Testis (tissue), 5 donors: ENCODE measurements at places on chromosomes 13 and 19.

DNA sequence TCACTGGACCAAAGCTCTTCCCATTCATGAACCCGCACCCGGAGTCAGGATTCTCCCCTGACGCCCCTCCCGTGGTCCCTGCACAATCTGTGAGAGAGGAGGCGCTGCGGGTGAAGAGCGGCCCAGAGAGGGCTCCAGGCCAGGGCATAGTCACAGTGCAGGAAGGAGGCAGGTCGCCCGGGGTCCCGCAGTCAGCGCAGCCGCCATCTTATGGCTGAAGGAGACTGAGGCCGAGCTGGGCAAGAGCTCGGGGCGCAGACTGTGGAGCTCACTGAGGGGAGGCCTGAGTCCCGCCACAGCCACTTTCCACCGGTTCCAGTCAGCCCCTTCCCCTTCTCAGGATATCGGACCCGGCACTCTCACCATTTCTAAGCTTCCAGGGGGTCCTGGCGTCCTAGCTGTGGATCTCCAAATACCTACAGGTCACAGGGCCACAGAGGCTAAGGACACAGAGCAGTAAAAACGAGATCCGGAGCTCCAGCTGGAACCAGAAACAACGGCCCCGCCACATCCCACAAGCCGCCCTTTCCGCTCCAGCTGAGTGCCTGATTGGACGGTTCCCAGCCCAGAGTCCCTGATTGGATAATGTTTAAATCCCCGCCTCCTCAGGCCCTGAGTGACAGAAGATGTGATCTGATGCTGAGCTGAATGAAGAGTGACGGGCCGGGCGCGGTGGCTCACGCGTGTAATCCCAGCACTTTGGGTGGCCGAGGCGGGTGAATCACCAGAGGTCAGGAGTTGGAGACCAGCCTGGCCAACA lies at the start of gene ZNF99:
Gene ZNF99, minus strand, starts transcription at position 501 of the 760 bp plus-strand sequence. Its CDS starts 135 bp downstream, at position 366.
- DNase-seq, result peak; percentile 88

- DNase-seq, result no peak
These were observed 29.4 kb downstream of the MARK4 start for GRCh38 chr19:45280471-45280961.

DNA sequence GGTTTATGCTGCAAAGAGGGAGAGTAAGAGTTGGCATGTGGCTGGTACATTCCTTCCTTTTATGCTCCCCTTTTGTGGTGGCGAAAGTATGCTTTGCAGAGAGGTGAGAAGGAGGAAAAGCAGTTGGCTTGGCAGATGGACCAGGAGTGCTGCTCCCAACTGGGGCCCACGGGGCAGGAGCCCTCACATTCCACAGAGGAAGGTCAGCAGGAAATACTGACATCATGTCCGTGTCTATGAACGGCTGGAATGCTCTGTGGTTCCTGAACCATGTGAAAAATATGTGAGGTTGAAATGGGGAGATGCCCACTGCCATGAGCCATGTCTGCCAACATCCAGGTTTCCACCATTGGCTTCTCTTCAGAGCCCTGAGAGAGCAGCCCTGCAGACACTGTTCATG lies 33.3 kb upstream of the GAS6 start:
- DNase-seq, result no peak

GRCh38 chr19:49188626-49189200 lies 31.1 kb downstream of the TRPM4 start:
- no peak for DNase-seq

DNA sequence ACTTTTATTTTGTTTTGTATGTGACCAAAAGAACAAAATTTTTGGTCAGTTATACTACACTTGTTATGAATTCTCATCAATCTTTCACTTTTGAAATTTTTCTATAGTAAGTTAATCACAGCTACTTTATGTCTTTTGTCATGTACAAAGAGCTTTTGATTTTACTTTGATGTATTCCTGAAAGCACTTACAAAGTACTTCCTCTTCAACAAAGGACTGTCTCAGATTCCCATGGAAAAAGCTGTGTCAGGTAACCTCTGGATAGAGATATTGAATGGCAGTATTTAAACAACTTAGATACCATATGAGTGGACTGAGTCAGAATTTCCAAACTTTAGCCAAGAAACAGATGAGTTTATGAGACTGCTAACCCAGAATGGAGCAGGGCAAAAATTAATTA lies 689.3 kb upstream of the ATXN8OS start:
- DNase-seq, result no peak

- DNase-seq, result no peak
These were observed 34.9 kb downstream of the AP1M1 start for GRCh38 chr19:16232568-16232967.

DNA sequence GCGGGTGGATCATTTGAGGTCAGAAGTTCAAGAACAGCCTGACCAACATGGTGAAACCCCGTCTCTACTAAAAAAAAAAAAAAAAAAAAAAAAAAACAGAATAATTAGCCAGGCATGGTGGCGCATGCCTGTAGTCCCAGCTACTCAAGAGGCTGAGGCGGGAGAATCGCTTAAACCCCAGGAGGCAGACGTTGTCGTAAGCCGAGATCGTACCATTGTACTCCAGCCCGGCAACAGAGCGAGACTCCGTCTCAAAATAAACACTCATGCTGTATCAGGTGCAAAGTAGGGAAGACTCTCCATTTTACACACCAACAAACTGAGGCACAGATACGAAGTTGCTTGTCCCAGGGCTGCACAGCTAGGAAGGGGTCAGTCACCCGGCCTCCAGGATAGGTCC lies 15.6 kb downstream of the TLE6 start:
- DNase-seq, result no peak

GRCh38 chr13:75761369-75761768 lies 125.2 kb downstream of the LMO7 start:
- DNase-seq, result no peak

GRCh38 chr13:46667687-46668281 lies 114.8 kb downstream of the LRCH1 start:
- DNase-seq, result no peak

DNA sequence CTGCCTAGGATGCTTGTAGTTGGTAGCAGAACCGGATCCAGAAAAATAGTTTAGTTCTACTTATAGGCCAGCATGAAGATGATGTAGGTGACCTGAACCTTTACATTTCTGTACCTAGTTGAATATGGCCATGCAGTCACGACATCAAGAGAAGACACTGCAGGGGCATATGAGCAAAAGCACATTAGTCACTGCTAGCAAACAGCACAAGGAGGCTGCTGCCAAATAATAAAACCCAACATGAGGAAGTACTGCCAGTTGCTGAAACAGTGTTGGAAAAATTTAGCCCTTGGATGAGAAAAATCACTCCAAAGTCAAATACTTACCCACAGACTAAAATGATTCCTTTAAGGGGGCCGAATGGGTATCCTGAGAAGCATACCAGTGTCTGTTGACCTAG lies 20.8 kb downstream of the ERICH6B start:
- DNase-seq, result no peak

GRCh38 chr13:50127726-50128291 lies 112.6 kb downstream of the KCNRG start:
- DNase-seq, result no peak

GRCh38 chr13:80038371-80038770 lies 302.6 kb downstream of the SPRY2 start:
- no peak for DNase-seq

DNA sequence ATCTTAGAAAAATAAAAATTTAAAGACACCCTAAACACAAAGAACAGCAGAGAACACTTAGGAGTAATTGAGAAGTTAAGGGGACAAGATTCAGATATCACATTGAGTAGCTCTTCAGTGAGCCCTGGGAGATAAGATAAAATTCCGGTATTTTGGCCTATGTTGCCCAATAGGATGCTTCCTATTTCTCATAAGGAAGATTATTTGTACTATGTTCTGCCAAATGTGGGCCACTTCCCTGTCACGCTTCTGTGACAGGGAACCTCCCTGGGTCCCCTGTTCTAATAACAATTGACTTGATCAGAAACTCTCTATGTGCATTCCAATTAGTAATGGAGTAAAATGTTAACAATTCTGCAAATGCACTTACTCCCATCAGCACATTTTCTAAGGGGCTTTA lies 310.7 kb downstream of the MYO16 start:
- DNase-seq, result no peak

- no peak for DNase-seq
These were observed 545 bp downstream of the LIPE start for GRCh38 chr19:42426643-42427042.

GRCh38 chr13:39957868-39958677 lies 302.6 kb downstream of the COG6 start:
- no peak for DNase-seq

DNA sequence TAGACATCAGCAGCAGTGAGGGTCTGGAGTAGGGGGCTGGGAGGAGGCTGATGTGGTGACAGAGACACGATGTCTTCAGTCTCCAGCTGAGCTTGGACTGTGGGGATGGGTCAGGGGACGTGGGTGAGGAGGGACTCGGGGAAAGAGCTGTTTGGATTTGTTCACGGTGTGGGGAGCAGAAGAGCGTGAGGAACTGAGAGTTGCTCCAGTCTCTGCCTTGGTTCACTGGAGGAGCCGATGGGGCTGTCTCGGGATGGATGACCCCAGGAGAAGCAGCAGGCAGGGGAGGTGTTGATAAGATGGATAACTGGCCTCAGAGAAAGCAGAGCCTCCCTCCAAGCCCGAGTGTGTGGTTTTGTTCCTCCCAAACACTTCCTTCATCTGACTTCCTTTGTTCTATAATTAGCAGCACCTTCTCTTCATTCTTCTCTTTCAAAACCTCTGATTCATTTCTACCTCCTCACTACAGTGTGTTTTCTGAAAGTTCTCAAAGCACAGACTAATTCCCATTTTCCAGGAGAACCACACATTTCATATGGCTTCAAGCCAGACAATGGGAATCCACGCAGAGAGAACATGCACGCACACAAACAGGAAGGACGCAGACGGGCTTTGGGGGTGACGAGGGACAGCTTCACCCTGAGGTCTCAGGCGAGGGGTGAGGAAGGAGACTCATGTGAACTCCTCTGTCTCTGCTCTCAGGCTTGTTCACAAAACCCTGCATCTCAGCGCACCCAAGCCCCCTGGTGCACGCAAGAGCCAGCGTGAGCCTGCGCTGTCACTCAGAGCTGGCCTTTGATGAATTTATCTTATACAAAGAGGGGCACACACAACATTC lies 18.6 kb downstream of the LAIR2 start:
- DNase-seq, result no peak

- DNase-seq, result peak; percentile 73
These were observed 2.9 kb upstream of the HOOK2 start for GRCh38 chr19:12778017-12778904.

DNA sequence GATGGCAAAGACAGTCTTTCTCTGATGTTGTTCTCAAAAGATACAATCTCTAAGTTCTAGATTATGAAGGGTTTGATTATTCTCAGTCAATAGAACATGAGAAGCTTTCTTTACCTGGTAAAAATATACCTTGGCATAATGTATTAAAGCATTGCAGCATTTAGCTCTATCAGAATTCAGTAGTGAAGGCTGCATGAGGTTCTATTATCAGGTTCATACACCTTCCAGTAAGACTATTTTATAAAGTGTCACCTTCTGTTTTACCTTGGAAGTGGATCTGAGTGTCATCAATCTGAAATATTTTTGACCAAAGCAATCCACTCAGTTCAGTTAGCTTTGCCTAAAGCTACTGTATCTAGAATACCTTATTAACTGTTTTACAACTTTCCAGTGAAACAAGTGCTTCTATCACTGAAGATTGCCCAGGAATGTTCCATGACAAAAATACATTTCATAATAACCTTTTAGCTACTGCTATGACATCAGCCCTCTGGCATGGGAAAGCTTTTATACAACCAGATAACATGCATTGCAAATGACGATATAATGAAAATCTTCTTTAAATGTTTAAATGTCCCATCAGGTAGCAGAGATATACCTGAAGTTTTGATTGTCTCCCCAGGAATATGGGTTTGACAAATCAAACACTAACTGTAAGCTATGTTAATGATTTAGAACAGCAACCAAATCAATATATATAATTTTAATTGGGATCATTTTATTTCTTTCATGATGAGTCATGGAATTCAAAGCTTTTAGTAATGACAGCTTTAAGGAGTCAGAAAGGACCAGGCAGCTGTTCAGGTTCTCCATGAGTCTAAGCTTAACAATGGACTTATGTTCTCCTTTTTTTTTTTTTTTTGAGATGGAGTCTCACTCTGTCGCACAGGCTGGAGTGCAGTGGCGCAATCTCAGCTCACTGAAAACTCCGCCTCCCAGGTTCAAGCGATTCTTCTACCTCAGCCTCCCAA lies 72.2 kb downstream of the UFM1 start:
- DNase-seq, result no peak

DNA sequence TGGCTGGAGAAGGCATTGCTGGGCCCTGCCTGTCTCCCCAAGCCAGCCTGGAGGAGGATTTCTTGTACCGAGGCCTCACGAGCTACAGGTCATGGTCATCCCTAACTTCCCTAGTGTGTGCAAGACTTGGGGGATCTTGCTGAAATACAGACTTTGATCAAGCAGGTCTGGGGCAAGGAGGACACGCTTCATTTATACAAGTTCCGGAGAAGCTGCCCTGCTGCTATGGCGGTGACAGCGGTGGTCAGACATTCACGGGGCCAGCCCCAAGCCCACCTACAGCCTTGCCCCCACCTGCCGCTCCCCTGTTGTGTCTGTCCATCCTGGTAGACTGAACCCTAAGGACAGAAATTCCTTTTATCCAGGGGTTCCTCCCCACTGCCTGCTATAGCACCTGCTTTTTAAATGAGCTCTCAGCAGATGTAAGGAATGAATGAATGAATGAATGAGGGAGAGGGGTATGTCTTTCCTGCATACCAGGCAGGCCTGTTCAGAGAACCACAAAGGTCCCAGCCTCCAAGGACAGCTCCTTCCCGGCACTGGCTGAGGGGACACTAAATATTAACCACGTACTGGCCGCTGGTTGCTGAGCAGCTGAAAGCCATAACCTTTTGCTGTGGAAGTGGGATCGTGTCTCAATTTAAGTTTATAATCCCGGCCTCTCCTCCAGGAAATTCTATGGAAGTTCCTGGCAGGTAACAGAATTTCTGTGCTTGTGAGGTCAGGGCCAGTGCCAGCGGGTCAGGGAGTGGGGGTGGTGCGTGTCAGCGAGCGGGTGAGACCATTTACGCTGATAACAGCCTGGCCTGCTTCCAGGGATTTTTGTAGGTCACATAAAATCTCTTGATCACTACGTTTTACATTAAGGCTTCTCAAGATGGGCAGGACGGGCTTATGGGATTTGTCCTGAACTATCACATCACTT lies 27.1 kb downstream of the TSSK6 start:
- peak; percentile 43 for DNase-seq

GRCh38 chr13:19795956-19796355 lies 13.2 kb upstream of the PSPC1 start:
- DNase-seq, result no peak

GRCh38 chr19:40954573-40954972 lies 36.5 kb upstream of the CYP2B6 start:
- DNase-seq, result no peak

- no peak for DNase-seq
These were observed 41.8 kb upstream of the UBAC2 start for GRCh38 chr13:99158846-99159245.

GRCh38 chr19:31326329-31327028 lies 22.8 kb downstream of the TSHZ3 start:
- DNase-seq, result no peak

- DNase-seq, result peak; percentile 76
These were observed 6.6 kb downstream of the SSBP4 start for GRCh38 chr19:18425515-18426415.

- DNase-seq, result no peak
These were observed 261.9 kb upstream of the SOX21 start for GRCh38 chr13:94974015-94974951.

- DNase-seq, result no peak
These were observed 6.6 kb downstream of the TMEM272 start for GRCh38 chr13:51838240-51838846.

- DNase-seq, result peak; percentile 33
These were observed 1.4 kb downstream of the HNRNPUL1 start for GRCh38 chr19:41265395-41266153.
